ENCODE measurements at places on chromosomes 4 and X. TPM values are rescaled to one million over a fixed set of nuclear protein-coding genes. Genes with fewer than 3 reads are reported as not detected.
A peak's percentile ranks its signal among the peaks of the same experiment; 100 is the strongest.

Gene ADH1C
- total RNA-seq = not detected

Gene RS1
- total RNA-seq = not detected

GRCh38 chr4:147617173-147617840 is at the start of gene TMEM184C:
Gene TMEM184C, plus strand, starts transcription at chr4:147617397. Its CDS starts 560 bp downstream, at chr4:147617957.
- H3K27me3 ChIP-seq = no peaks in the 10 kb centered on the region
- H3K4me3 ChIP-seq = peak within 1 kb of the TSS; percentile 87
- H3K36me3 ChIP-seq = no peaks in the 10 kb centered on the region
- peaks cover 7% of the 10 kb centered on the region for H3K4me1 ChIP-seq
- DNase-seq = peak; percentile 99

Gene MSL3
- 18.2 TPM for total RNA-seq

GRCh38 chr4:17876943-17877342 is 66.2 kb downstream of the NCAPG start:
- no peaks in the 10 kb centered on the region for H3K27me3 ChIP-seq
- no peak overlapping the region for H3K27ac ChIP-seq
- H3K4me1 ChIP-seq = no peaks in the 10 kb centered on the region
- H3K36me3 ChIP-seq = no peaks in the 10 kb centered on the region
- no peak for DNase-seq

Gene CT45A3
- total RNA-seq = not detected

DNA sequence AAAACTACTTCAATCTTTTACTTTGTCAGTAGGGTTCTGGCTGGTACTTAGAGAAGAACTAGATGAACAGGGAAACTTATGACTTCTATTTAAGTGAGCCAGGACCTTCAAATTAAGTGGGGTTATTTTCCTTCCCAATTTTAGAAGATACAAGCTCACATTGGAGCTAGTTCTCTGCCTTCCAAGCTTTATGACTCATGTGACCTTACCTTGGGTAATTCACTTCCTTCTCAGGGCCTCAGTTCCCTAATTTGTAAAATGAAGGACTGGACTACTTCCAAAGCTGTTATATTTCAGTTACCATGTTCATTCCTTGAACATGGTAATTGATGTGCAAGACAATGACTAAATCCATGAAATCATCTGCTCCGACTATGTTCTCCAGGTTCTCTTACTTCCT is 32.0 kb upstream of the DCX start:
- no peak for DNase-seq
- H3K27me3 ChIP-seq = peaks cover 21% of the 10 kb centered on the region
- no peaks in the 10 kb centered on the region for H3K36me3 ChIP-seq
- H3K27ac ChIP-seq = no peak overlapping the region
- H3K4me1 ChIP-seq = no peaks in the 10 kb centered on the region

Gene RASL11B
- 0.67 TPM for total RNA-seq

- H3K4me1 ChIP-seq = peaks cover 5% of the 10 kb centered on the region
- DNase-seq = peak; percentile 93
These were observed 36.7 kb downstream of the DHRSX start for GRCh38 chrX:2463973-2464676.

DNA sequence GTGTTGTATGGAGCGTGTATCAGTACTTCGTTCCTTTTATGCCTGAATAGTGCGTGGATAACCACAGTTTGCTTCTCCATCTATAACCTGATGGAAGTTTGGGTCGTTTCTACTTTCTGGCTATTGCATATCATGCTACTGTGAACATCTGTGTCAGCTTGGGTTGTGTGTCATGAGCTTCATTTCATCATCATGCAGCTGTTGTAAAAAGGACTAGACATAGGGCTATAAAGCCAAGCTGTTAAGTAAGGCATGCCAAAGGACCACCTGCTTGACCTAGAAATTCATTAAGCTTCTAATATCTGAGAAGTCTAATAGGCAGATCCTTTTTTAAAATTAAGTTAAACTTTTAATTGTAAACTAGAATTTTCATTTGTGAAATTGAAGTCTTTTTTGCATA is 18.4 kb downstream of the SMS start:
- no peak overlapping the region for H3K27ac ChIP-seq
- no peak overlapping the region for H3K4me3 ChIP-seq
- H3K4me1 ChIP-seq = no peaks in the 10 kb centered on the region
- H3K27me3 ChIP-seq = no peaks in the 10 kb centered on the region

DNA sequence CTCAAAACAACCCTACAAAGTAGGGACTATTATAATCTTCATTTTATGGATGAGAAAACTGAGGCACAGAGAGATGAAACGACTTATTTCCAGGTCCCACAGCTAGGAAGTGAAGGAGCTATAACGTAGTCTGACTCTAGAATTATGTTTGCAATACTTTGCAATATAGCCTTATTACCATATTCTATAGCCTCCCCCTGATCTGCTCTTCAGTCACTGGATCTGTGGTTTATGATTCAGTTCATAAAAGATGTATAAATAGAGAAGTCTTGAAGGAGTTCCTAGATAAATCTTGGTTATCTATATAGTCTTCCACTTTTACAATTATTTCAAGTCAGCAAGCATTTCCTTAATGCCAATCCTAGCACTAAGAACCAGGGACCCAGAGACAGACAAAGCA is 57.5 kb downstream of the OPHN1 start:
- no peaks in the 10 kb centered on the region for H3K27me3 ChIP-seq
- DNase-seq = no peak
- no peak overlapping the region for H3K4me3 ChIP-seq
- no peaks in the 10 kb centered on the region for H3K4me1 ChIP-seq

DNA sequence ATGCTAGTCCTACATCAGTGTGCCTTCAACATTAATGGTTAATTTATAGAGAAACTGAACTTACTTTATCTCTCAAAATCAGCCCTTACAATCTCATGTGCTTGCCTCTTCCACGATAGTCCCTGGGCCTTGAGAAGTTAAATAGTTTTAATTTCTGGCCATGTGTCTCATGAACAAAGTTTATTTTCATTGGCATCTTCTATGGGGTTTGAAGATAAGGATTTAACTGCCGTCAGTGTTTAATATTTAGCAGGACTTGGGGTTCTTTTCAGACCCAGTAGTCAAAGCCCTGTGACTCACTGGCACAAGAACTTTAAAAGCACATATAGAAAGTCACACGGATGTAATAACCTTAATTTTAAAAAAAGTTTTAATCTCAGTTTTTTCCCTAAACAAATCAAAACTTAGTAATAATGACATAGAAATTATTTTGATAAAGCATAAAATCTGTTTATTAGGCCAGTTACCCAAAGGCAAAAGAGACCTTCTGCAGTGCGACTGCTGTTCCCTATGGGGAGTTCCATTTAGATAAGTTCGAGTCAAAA is 10.1 kb upstream of the MPP1 start:
- H3K27ac ChIP-seq = no peak overlapping the region
- no peaks in the 10 kb centered on the region for H3K36me3 ChIP-seq
- DNase-seq = no peak
- no peaks in the 10 kb centered on the region for H3K4me1 ChIP-seq
- H3K27me3 ChIP-seq = no peaks in the 10 kb centered on the region

DNA sequence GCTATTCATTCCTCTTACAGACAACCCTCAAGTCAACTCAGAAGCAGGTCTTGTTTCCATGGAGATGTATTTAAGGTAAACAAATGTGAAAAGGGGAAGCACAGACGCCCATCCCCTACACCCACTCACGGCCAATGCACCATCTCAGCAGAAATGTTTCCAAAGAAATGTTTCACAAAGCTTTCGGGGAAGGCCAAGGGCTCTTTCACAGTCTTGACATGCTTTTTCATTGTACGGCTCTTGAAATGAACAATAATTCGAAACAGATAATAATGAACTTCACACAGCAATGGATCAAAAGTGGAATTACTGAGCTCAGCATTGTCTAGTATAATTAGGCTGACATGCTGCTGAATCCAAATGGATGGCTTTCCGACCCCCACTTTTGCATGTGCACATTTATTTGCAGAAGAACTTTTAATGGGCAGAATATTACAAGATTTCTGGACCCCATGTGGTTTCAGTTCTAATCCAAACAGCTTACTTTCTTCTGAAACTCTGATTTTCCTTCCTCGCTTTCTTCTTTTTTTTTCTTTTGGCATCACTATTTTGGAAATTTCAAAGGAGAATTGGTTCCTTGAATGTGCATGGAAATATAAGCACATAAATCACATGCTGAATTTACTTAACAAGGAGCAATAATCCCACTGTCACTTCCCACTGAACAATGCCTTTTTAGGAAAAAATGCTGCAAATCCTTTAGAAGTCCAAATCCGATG is 160.9 kb downstream of the SMIM20 start:
- no peaks in the 10 kb centered on the region for H3K4me1 ChIP-seq
- H3K27ac ChIP-seq = no peak overlapping the region
- H3K36me3 ChIP-seq = no peaks in the 10 kb centered on the region
- H3K4me3 ChIP-seq = no peak overlapping the region

Gene MAGEA12
- not detected for total RNA-seq

DNA sequence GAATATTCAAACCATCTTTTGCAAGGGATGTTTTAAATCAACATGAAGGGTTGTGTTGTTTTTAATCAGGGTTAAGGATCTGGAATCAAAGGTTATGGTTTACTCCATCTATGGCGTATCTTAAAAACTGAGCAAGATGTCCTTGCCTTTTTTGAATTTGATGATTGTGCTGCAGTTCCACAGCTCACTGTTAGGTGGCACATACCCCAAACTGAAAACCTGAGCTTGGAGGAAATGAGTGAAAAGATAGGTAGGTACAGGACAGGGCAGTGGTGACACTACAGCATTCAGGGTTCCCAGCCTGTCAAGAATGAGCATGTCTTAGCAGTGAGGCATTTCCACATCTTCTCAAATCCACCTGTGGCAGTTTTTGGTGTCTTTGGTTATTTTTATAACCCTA is 13.1 kb upstream of the EOLA1 start:
- H3K36me3 ChIP-seq = no peaks in the 10 kb centered on the region
- H3K27ac ChIP-seq = no peak overlapping the region
- no peak overlapping the region for H3K4me3 ChIP-seq
- peak; percentile 43 for DNase-seq

- no peak overlapping the region for H3K4me3 ChIP-seq
- no peaks in the 10 kb centered on the region for H3K4me1 ChIP-seq
- no peak overlapping the region for H3K27ac ChIP-seq
- H3K27me3 ChIP-seq = no peaks in the 10 kb centered on the region
- no peaks in the 10 kb centered on the region for H3K36me3 ChIP-seq
- DNase-seq = no peak
These were observed 991.4 kb upstream of the SLIT2 start for GRCh38 chr4:19260346-19260745.

DNA sequence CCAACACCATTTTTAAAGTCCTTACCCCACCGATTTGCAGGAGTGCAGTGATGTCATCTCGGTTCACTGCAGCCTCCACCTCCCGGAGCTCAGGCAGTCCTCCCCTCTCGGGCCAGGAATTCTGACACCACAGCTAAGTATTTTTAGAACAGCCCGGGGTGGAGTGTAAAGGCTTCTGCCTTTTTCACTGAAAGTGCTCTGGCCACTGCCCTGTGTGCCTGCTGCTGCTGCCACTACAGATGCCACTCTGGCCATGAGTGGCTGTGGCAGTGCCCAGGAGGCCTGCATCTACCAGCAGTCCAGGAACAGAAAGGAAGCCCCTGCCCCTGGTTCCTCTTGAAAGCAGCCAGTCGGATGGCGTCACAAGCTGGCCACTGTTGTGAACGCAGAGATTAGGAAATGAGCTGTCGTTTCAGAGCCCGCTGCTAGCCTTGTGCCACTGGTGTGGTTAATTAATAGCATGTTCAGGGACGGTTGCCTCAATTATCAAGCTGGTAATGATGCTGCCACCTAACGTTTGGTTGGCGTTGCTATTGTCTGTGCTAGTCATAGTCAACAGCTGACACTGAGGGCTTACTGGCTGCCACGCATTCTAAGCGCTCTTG is 23.6 kb upstream of the TBC1D14 start:
- H3K27me3 ChIP-seq = no peaks in the 10 kb centered on the region
- no peak overlapping the region for H3K4me3 ChIP-seq
- H3K4me1 ChIP-seq = peaks cover 3% of the 10 kb centered on the region

- H3K27me3 ChIP-seq = peaks cover 15% of the 10 kb centered on the region
- H3K4me3 ChIP-seq = no peak overlapping the region
- no peaks in the 10 kb centered on the region for H3K36me3 ChIP-seq
- no peak for DNase-seq
These were observed 305.3 kb downstream of the FRMPD4 start for GRCh38 chrX:12443534-12444098.

Gene OTUD6A
- not detected for total RNA-seq

- no peak overlapping the region for H3K4me3 ChIP-seq
- H3K27me3 ChIP-seq = no peaks in the 10 kb centered on the region
- H3K27ac ChIP-seq = no peak overlapping the region
- no peaks in the 10 kb centered on the region for H3K4me1 ChIP-seq
These were observed 68.7 kb upstream of the TEX13D start for GRCh38 chrX:124263743-124264142.

Gene NUDT10
- total RNA-seq = 7.2 TPM

DNA sequence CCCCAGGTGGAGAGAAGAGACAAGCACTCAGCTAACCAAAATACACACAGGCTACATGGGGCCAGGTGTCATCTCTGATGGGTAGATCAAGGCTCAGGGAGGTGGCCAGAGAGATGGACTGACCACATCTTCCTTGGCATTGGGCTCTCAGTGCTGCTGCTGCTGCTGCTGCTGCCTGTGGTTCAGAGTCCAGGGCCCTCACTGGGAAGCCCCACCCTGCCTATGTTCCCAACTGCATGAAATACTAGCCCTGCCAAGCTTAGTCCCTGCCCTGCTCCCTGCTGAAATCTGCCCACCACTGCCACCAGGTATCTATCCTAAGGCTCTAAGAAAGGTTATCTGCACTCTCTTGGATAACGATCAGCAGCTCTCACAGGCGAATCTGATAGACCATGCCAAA is 118.7 kb downstream of the EFHC2 start:
- no peak overlapping the region for H3K4me3 ChIP-seq
- no peaks in the 10 kb centered on the region for H3K36me3 ChIP-seq
- H3K27me3 ChIP-seq = peaks cover 7% of the 10 kb centered on the region
- H3K4me1 ChIP-seq = no peaks in the 10 kb centered on the region
- DNase-seq = no peak

GRCh38 chrX:71109051-71109450 is 2.3 kb downstream of the IL2RG start:
- no peak for DNase-seq
- peaks cover 1% of the 10 kb centered on the region for H3K4me1 ChIP-seq
- H3K36me3 ChIP-seq = no peaks in the 10 kb centered on the region
- H3K27me3 ChIP-seq = no peaks in the 10 kb centered on the region
- no peak overlapping the region for H3K4me3 ChIP-seq

GRCh38 chr4:101599620-101600019 is 190.9 kb upstream of the BANK1 start:
- no peak overlapping the region for H3K27ac ChIP-seq
- H3K36me3 ChIP-seq = no peaks in the 10 kb centered on the region
- no peaks in the 10 kb centered on the region for H3K4me1 ChIP-seq
- H3K27me3 ChIP-seq = no peaks in the 10 kb centered on the region

Gene ZFP92
- 0.55 TPM for total RNA-seq

GRCh38 chr4:170025523-170026252 is 507 bp downstream of the MFAP3L start:
- no peaks in the 10 kb centered on the region for H3K36me3 ChIP-seq
- H3K4me1 ChIP-seq = peaks cover 3% of the 10 kb centered on the region
- peaks cover 12% of the 10 kb centered on the region for H3K27me3 ChIP-seq
- H3K27ac ChIP-seq = no peak overlapping the region

Gene YIPF7
- total RNA-seq = not detected

- H3K4me3 ChIP-seq = no peak overlapping the region
- no peaks in the 10 kb centered on the region for H3K27me3 ChIP-seq
- peak; percentile 95 for DNase-seq
- peaks cover 54% of the 10 kb centered on the region for H3K4me1 ChIP-seq
- H3K27ac ChIP-seq = peak overlapping the region; percentile 83
These were observed 355.0 kb upstream of the GATB start for GRCh38 chr4:152115794-152116193.

Gene GNPDA2
- 27.8 TPM for total RNA-seq

Measured in A673 (cell line).